ENCODE measurements at places on chromosomes 4 and X. TPM values are rescaled to one million over a fixed set of nuclear protein-coding genes. Genes with fewer than 3 reads are reported as not detected.

DNA sequence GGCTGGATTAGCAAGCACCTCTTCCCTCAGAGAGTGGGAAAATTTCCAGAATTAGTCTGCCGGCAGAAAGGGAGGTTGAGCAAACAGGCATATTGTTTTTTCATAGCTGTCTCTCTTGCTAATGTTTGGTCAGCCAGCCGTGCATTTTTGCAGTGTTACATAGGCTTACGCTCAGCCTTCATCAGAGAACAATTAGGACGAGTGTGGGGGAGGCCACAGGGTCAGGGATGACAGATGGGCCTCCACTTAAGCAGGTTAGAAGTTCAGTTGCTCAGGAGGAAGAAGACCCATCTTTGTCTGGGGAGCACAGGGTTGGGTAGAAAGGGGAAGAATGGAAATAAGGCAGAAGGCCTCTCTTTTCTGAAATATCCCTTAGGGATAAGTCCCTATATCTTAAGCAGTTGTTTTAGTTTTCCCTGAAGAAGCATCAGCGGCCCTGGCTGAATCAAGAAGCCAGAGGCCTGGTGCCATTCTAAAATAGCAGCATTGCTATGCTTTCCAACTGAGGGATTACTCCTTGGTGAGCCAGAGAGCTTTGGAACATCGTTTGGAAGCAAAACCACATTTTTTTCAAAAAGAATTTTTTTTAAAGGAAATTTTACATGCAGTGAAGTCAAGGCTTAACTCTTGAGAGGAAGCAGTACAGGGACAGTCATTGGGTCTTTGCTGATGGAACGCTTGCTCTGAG is 118.8 kb downstream of the SMIM20 start:
- H3K27ac ChIP-seq: no peak overlapping the region
- peaks cover 12% of the 10 kb centered on the region for H3K4me1 ChIP-seq
- no peaks in the 10 kb centered on the region for H3K36me3 ChIP-seq
- H3K27me3 ChIP-seq: peaks cover 11% of the 10 kb centered on the region

GRCh38 chr4:101291198-101291597 is 56.1 kb downstream of the PPP3CA start:
- H3K27ac ChIP-seq: no peak overlapping the region
- DNase-seq: no peak
- H3K4me1 ChIP-seq: peaks cover 8% of the 10 kb centered on the region

DNA sequence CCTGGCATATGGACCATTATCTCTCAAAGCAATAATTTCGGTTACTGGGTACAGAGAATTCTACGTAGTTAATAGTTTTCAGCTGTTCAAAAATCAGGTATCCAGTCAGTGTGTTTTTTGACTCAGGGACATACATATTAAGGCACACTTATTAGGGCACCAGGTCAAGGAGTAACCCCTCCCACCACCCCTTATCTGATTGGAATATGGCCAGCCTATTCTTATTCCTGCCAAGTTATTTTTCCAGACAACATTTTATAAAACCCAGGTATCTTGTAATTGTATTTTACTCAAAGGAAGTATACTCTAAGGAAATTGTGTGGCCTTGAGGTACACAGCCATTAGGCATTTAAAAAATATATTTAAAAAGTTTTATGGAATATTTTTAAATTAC is 4.3 kb downstream of the ZFX start:
- H3K4me3 ChIP-seq: no peak overlapping the region
- H3K4me1 ChIP-seq: no peaks in the 10 kb centered on the region
- no peaks in the 10 kb centered on the region for H3K27me3 ChIP-seq
- no peak overlapping the region for H3K27ac ChIP-seq
- no peak for DNase-seq

PABPC1L2B gene
- not detected for total RNA-seq

DNA sequence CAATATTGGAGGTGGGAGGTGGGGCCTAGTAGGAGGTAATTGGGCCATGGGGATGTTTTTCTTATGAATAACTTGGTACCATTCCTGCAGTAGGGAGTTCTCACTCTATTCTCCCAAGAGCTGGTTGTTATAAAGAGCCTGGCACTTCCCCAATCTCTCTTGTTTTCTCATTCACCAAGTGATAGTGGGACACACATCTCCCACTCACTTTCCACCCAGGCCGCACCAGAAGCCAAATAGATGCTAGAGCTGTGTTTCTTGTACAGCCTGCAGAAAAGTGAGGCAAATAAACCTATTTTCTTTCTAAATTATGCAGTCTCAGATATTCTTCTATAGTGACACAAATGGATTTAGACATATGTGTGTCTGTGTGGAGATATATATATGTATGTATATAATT is 117.6 kb downstream of the ANKRD50 start:
- no peak for DNase-seq
- no peak overlapping the region for H3K27ac ChIP-seq
- no peaks in the 10 kb centered on the region for H3K4me1 ChIP-seq
- no peak overlapping the region for H3K4me3 ChIP-seq
- no peaks in the 10 kb centered on the region for H3K27me3 ChIP-seq
- H3K36me3 ChIP-seq: no peaks in the 10 kb centered on the region

GRCh38 chr4:30553151-30553550 is 167.0 kb upstream of the PCDH7 start:
- H3K36me3 ChIP-seq: no peaks in the 10 kb centered on the region
- no peak for DNase-seq
- no peaks in the 10 kb centered on the region for H3K4me1 ChIP-seq

TCEAL2 gene
- 3.5 TPM for total RNA-seq

PPP3CA gene
- 36.6 TPM for total RNA-seq

DNA sequence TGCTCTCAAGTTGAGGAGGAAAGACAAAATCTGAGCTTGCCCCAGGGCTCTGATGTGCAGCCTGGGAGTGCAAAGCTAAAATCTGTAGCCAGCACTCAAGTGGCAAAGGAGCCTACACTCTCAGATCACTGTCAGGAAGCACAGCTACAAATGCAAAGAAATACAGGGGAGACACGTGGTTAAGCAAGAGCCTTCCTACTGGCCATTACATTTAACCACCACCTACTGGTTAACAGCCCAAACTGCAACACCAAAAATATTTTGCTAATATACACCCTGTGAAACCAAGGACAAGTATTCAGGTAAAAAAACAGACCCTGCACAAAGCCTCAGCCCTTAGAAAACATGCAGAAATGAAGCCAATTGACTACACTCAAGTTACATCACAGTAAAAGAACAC is 170.4 kb upstream of the FGF16 start:
- no peaks in the 10 kb centered on the region for H3K27me3 ChIP-seq
- H3K4me3 ChIP-seq: no peak overlapping the region
- no peak overlapping the region for H3K27ac ChIP-seq

GRCh38 chr4:173466101-173466500 is 63.9 kb downstream of the HAND2 start:
- H3K4me3 ChIP-seq: no peak overlapping the region
- H3K4me1 ChIP-seq: no peaks in the 10 kb centered on the region
- no peak overlapping the region for H3K27ac ChIP-seq
- no peaks in the 10 kb centered on the region for H3K36me3 ChIP-seq
- H3K27me3 ChIP-seq: no peaks in the 10 kb centered on the region

DNA sequence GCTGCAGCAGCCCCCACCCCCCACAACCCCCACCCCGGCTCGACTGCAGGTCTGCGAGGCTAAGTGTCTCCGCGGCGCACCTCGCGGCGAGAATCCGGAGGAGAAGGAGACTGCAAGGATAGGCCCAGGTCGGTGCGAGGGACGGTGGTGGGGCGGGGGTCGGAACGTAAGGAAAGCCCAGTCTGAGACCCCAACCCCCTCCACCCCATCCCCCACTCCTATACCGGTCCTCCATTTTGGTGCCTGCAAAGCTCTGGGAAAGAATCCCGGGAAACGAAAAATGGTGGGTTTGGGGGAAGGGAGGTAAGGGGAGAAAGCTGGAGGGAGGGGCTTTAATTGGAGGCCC is 614 bp downstream of the BEX3 start:
- H3K4me3 ChIP-seq: peak overlapping the region; percentile 88
- peaks cover 25% of the 10 kb centered on the region for H3K36me3 ChIP-seq
- no peaks in the 10 kb centered on the region for H3K27me3 ChIP-seq
- DNase-seq: peak; percentile 81
- no peaks in the 10 kb centered on the region for H3K4me1 ChIP-seq
- H3K27ac ChIP-seq: peak overlapping the region; percentile 66

DNA sequence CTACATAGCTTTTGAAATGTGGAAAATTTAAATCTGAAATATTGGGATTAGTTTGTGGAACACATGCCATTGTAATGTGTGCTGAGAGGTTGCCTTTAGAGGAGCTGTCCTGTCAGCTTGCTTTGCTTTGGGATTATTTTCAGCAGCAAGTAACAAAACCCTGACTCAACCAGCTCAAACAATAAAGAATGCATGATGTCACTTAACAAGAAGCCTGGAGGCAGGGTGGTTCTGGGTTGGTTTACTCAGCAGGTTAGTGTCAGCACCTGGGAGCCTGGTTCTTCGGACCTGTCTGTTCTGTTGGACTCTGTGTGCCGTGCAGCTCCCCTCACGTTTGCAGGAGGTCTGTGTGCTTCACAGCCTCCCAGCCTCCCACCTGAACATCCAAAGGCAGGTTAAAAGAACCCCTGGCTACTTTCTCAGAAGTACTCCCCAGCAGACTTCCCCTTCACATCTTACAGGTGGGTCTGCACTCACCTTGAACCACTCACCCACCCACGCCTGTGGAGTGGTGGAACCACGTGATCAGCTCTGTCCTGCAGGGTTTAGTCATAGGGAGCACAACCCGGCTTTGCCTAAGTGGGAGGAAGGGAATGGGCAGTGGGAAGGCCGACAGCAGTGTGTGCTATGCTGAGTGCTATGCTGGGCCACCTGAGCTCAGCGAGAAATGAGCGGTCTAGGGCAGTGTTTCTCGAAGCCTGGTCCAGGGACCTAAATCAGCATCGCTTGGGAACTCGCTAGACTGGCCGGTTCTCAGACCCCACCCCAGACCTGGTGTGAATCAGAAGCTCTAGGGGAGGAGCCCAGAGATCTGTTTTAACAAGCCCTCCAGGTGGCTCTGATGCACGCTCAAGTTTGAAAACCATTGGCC is 20.4 kb downstream of the TMEM131L start:
- peak overlapping the region; percentile 14 for H3K27ac ChIP-seq
- H3K4me3 ChIP-seq: no peak overlapping the region
- no peaks in the 10 kb centered on the region for H3K36me3 ChIP-seq
- peaks cover 16% of the 10 kb centered on the region for H3K4me1 ChIP-seq

GRCh38 chr4:179692222-179692621 is 2250.0 kb upstream of the AGA start:
- H3K36me3 ChIP-seq: no peaks in the 10 kb centered on the region
- DNase-seq: no peak
- H3K4me3 ChIP-seq: no peak overlapping the region
- no peak overlapping the region for H3K27ac ChIP-seq

XKRX gene
- 0.99 TPM for total RNA-seq

DNA sequence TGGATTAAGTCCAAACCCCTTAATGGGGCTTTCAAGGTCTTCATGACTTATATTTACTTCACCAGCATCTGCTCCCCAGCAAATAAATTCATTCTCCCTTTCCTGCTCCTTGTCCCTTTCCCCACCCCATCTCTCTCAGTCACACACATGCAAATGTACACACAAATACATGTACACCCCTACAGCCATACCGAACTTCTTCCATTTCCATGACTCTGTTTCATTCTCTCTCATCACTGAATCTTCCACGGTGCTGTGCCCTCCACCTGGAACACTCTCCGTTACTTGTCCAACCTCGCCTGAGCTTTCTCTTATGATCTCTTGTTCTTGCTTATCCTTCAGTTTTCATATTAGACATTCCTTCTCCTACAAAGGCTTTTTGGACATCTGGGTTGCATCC is 22.0 kb upstream of the RPA4 start:
- H3K4me3 ChIP-seq: no peak overlapping the region
- DNase-seq: no peak
- H3K27ac ChIP-seq: no peak overlapping the region
- no peaks in the 10 kb centered on the region for H3K36me3 ChIP-seq
- no peaks in the 10 kb centered on the region for H3K27me3 ChIP-seq

DNA sequence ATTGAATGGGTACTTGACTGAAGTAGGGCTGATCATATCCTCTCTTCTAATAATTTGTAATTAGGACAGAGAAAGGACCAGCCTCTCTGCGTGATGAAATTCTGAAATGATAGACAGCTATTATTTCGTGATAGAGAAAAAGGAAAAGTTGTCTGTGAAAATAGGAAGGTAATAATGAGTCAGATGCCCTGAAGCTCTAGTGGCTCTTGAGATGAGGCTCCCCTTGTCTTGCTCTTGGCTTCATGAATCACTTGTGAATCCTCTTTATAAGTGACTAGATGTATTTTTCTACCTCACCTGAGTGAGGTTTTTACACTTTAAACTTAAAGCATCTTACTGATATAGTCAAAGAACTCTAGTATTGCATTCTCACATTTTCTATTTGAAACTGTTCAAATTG is 888.9 kb downstream of the PCDH18 start:
- peaks cover 4% of the 10 kb centered on the region for H3K4me1 ChIP-seq
- DNase-seq: no peak
- H3K36me3 ChIP-seq: no peaks in the 10 kb centered on the region
- H3K27ac ChIP-seq: no peak overlapping the region
- no peaks in the 10 kb centered on the region for H3K27me3 ChIP-seq

CACNA1F gene
- total RNA-seq: 0.47 TPM

DNA sequence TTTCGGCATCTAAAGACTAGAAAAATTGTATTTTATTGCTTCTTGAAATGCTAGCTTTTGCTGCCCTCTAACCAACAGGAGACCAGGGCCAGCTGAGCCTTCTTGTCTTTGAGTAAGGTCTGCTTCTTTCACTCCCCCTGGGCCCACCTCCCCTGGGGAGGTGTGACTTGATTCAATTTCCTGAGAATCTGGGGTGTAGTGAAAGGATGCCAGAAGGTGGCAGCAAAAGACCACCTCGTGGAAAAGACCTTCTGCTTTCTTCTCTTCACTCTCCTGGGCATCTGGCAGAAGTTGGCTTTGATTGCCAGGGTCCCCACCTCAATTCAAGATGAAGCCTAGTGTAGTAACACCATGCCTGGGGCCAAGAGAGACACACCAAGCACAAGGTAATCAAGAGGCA is 96.5 kb upstream of the MAOA start:
- DNase-seq: peak; percentile 91
- H3K27ac ChIP-seq: no peak overlapping the region
- no peaks in the 10 kb centered on the region for H3K4me1 ChIP-seq
- no peaks in the 10 kb centered on the region for H3K36me3 ChIP-seq

STK32B gene
- 1.5 TPM for total RNA-seq

DNA sequence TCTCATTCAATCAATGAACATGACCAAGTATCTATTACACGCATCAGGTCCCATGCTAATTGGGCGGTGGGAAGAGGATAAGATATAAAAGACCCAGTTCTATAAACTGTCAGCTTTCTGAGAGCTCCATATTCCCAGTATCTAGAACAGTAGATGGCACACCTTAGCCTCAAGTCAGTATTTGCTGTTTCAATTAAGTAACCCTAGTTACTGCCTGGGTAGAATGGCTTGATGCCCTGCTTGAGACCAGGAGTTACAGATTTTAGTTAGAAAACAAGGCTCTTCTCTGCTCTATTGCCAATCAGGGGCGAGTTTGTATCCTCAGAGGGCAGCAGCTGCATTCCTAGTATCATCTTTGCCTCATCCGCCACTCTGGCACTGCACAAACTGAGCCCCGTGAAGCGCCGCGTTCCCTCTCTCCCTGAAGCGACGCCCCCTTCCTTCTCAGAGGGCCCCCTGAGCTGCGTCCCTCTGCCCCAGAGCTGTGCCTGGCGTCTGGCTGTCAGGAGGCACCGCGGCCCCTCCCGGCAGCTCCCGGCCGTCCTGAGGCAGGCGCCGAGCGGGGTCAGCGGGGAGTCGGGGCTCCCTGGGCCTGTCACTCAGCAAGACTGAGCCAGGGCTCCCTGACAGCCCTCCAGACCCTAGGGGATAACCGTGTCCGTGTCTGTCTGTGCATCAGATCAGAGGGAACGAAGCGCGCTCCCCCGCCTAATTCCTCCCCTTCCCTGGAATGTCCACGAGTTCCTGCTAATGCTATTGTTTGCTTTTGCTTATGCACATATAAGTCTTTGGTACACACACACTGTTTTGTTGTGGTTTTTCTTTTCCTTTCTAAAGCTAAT is 212.4 kb upstream of the TTC29 start:
- H3K36me3 ChIP-seq: no peaks in the 10 kb centered on the region
- peak overlapping the region; percentile 61 for H3K27ac ChIP-seq
- H3K27me3 ChIP-seq: no peaks in the 10 kb centered on the region
- H3K4me3 ChIP-seq: peak overlapping the region; percentile 50
- peak; percentile 81 for DNase-seq
- peaks cover 6% of the 10 kb centered on the region for H3K4me1 ChIP-seq
